Osteocyte (in vitro differentiated cells): ENCODE measurements at places on chromosomes 16 and 17. TPM values are rescaled to one million over a fixed set of nuclear protein-coding genes. Genes with fewer than 3 reads are reported as not detected.

TEX19 gene
- not detected in 2 replicates for total RNA-seq

OR3A2 gene
- not detected in 2 replicates for total RNA-seq

KRT33A gene
- not detected in 2 replicates for total RNA-seq

KRTAP4-5 gene
- total RNA-seq: not detected in 2 replicates

CPSF4L gene
- total RNA-seq: not detected in 2 replicates

KRT33B gene
- total RNA-seq: not detected in 2 replicates

CDRT15L2 gene
- not detected in 2 replicates for total RNA-seq

C17orf100 gene
- total RNA-seq: 3.1 and 3.2 TPM in 2 replicates

SMIM22 gene
- not detected in 2 replicates for total RNA-seq

KRT20 gene
- total RNA-seq: not detected in 2 replicates

WNT3 gene
- 2.0 and 2.4 TPM in 2 replicates for total RNA-seq

DNA sequence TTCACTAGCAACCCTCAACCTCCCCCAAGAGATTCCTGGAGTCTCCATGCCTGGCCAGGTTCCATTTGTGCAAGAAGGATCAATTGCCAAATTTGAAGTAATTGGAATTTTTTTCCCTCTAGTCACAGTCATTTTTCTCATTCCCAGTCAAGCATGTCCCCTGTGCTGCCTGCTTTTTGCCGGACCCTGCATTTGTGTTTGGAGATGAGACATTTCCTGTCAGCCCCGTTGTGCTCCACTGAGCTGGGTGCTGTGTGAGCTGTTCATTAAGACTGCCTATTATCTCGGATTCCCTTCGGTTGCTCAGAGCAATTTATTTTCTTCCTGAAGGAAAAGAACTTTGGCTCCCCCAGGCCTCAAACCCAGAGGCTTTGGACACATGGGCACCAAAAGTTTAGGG is 201.0 kb upstream of the NLRP1 start:
- no peak for DNase-seq

- DNase-seq: no peak
These were observed 4.2 kb upstream of the AXIN1 start for GRCh38 chr16:356741-357140.

DNA sequence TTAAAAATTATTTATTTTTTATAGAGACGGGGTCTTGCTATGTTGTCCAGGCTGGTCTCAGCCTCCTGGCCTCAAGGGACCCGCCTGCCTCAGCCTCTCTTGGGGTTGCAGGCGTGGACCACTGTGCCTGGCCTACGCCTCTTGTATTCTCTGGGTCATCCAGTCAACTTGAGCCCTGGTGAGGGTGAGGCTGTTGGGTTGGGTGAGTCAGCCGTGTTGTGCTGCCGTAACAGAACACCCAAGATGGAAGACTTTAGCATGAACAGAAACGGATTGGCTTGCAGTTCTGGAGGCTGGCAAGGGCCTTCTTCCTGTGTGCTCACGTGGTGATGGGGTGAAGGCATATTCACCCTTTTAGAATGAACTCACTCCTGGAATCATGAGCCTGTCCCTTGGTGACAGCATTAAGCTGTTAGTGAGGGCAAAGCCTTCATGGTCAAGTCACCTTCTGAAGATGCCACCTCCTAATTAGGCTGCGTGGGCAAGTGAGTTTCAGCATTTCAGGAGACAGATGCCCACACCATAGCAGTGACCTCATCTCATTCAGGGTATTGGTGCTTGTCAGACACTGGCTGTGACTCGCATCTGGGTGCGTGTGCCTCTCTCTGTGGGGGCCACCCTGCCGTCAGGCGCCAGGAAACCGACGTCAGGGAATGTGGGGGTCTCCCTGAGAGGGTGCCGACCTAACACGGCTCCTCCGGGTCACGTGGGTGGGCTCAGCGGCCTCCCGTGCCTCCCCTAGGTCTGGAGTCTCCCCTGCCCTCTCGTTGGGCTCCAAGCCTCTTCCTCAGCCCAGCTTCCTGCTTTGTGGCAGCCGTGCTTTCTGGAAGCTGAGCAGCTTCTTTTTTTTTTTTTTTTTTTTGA is 49.8 kb downstream of the WDR45B start:
- no peak for DNase-seq

DNA sequence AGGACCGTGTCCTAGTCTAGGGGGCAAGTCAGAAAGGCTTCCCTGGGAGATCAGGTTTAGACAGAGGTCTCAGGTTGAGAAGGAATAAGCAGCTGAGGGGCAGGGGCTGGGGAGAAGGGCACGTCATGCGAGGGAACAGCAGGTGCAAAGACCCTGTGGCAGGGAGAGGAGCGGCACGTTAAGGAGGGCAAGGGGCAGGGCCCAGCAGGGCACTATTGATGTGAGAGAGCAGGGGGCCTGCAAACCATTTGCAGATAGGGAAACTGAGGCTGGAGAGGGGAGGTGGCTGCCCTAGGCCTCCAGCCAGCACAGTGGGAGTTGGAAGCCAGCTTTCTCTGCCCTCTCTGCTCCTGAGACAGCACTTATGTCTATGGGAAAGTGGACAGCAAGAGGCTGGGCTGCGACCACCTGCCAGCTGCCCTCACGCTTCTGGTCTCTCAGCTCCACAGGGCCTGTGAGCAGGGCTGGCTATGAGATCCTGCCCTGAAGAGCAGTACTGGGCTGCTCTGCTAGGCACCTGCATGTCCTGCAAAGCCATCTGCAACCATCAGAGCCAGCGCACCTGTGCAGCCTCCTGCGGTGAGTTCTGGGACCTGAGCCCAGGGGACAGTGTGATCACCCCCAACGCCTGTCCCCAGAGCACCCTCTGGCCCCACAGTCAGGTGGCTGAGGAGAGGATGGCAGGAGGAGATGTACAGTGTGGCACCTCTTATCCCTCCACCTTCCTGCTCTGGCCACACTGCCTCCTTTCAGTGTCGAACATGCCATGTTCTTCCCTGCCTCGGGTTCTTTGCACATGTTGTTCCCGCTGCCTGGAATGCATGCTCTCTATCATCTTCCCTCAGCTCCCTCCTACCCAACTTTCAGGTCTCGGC is 61.5 kb downstream of the USP22 start:
- peak; percentile 75 for DNase-seq

GRCh38 chr16:79969458-79969857 is 368.9 kb upstream of the MAF start:
- no peak for DNase-seq

- peak; percentile 42 for DNase-seq
These were observed 96.6 kb downstream of the METRNL start for GRCh38 chr17:83175822-83176622.

GRCh38 chr16:46884513-46885293 is 541 bp downstream of the GPT2 start:
- DNase-seq: no peak

DNA sequence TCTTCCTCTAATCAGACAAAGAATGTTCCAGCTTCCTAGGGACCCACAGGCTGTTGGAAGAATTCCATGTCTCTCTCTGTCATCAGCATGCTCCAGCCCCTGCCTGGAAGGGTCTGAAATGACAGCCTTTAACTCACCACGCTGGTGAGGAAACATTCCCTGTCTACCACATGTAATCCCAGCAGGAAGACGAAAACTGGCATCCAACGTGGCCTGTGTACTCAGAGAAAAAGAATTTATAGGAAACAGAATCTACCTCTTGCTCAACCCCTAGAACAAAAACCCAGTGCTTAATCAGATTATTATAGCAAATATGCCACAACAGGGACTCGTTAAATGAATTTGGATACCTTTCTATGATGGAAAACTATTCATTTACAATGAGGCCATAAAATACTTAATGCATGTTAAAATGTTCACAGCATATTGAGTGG is 147.3 kb upstream of the FOXF1 start:
- no peak for DNase-seq

GRCh38 chr16:70689035-70689969 is 3.4 kb upstream of the MTSS2 start:
- DNase-seq: no peak

- no peak for DNase-seq
These were observed 14.9 kb upstream of the MRPL38 start for GRCh38 chr17:75919611-75920010.

DNA sequence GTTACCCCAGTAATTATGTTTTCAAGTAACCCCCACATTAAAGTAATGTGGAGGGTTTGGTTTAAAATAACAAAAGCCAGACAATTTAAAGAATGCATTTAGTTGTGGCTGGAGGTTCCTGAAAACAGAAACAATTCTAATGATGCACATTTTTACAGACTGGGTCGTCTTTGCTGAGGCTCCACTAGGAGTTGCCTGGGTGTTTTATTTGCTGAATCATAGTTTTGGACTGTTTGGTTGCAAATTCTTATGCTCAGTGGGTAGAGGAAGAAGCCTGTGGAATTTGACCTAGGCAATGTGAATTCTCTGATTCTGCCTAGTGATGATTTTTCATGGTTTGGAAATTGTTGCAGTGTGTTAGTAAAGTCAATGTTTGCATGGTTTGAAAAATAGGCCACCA is 16.3 kb downstream of the SHISA9 start:
- DNase-seq: no peak

DNA sequence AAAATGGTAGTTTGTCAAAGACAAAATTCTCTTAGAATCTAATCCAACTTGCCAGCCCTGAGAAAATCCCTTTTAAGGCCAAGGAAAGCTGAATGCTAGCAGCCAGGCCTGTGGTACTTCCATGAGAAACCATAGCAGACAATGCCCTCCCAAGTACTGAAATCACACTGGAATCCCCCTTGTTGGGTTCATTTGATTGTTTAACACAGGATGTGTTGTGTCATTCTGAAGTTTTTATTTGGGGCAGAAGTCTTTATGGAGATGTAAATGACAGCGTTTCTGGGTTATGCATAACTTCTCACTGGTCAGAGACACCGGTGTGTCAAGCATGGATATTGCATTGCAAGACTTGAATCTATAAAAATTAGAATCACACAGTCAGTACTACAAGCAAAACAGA is 6.0 kb upstream of the ARL2BP start:
- DNase-seq: no peak

DNA sequence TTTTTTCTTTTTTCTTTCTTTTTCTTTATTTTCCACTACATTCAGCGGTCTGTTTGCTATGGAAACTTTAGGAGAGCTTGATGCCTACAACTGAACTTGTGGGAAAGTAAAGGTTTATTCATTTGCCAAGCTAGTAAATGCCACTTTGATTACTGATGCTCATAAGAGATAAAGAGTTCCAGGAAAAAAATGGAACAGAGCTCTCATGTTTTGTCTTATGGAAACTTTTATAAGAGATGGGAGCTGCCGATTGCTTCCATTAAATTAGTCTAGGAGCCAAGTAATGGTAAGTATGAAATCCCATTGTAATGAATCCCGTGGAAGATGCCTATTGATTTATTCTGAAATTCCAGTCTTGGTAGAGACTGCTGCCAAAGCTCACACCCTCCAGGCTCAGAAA is 7.1 kb downstream of the ANKFN1 start:
- DNase-seq: no peak

- DNase-seq: no peak
These were observed 73.2 kb downstream of the NT5M start for GRCh38 chr17:17376362-17376761.

- no peak for DNase-seq
These were observed 55.6 kb downstream of the BAIAP2 start for GRCh38 chr17:81090361-81091136.

GRCh38 chr17:74857191-74857590 is 2.5 kb downstream of the GRIN2C start:
- DNase-seq: no peak

DNA sequence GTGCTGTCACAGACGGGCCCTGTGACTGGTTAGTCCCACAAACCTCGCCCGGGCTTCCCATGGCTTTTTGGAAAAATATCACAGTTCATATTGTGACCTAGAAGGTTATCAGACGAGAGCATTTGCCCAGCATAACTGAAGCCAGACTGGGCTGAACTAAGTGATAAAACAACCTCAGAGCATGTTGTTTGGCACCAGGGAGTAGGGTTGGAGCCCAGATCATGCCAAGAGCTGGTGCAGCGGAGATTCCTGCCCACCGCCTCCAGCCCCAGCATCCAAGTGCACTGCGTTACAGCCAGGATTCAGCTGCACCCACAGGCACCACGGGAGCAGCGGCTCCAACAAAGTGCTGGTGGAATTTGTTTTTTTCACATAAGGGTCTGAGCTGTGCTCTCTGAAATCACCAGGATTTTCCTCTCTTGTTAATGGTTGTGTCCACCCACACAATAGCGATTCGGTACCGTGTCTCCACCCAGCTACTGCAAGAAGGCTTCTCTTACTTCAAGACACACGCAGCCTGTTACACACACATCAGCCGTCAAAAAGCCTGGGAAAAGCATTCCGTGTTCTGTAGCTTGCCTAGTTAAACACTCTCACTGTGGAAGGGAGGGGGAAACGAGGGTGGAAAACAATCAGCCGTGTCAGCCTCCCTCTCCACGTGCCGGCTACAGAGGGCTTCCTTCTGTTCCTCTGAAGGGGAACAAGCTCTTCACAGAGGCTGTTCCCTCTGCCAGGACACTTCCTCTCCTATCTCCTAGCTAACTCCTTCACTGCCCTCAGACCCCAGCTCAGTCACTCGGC is 273.8 kb downstream of the C16orf95 start:
- no peak for DNase-seq

DNA sequence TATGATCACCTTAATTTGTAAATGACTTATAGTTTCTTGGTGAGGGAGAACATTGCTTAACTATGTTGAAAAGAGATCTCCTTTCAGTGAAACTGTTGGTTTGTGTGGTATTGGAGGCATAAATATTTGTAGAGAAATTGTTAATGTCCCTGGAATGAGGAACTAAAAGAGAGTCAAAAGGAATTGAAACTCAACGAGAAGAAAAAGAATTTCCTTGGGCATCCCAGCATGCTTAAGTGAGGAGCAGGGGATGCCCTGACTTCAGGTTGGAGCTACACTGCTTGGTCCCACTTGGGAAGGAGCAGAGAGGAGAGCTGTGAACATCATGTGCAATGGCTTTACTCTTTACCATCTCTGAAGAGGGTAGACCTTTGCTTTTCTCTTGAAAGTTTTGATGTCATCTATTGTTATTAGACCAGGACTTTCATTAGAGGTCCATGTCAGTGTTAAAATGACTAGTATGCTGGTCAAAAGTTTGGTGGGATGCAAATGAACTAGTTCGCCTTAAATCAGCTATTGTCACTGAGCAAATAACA is 21.7 kb downstream of the KRT23 start:
- no peak for DNase-seq

GRCh38 chr17:31130286-31131224 is 35.8 kb downstream of the NF1 start:
- no peak for DNase-seq

DNA sequence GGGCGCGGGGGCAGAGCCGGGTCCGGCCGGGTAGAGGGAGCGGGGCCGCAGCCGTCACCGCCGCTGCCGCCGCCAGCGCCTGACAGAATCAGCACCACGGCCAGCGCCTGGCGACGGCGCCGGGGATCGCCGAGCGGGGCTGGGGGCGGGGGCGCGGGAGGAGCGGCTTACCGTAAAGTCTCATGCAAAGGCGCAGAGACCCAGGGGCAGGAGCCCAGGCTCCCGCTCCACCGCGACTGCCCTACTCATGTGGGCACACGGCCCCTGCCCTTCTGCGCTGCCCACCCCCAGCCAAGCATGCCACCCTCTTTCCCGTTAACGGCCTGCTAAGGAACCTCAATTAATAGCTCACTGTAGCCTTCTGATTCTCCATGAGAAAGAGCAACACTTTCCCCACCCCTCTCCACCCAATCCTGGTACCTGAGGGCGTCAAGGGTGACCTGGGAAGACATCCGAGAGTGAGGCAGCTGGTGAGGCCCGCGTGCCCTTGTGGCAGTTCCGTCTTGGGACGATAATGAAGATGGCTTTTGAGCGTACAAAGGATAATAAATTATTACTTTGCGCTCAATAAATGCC is at the start of gene SEZ6:
Gene SEZ6, minus strand, starts transcription at position 98 of the 576 bp plus-strand sequence. CDS start 164 bp downstream, outside the sequence.
- DNase-seq: peak; percentile 93

GRCh38 chr16:50988441-50988840 is 162.6 kb downstream of the SALL1 start:
- no peak for DNase-seq
